Glomerular endothelial cell (primary cell): ENCODE measurements at places on chromosomes 6 and 20.

DNA sequence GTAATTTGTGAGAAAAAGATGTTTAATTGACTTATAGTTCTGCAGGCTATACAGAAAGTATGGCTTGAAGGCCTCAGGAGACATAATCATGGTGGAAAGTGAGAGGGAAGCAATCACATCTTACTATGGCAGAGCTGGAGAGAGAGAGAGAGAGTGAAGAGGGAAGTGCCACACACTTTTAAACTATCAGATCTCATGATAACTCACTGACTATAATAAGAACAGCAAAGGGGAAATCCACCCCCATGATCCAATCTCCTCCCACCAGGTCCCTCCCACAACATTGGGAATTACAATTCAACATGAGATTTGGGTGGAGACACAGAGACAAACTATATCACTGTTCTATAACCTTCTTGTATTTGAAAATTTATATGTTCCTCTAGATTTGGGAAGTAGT, 117.2 kb upstream of the BMP5 start:
- no peak for DNase-seq

DNA sequence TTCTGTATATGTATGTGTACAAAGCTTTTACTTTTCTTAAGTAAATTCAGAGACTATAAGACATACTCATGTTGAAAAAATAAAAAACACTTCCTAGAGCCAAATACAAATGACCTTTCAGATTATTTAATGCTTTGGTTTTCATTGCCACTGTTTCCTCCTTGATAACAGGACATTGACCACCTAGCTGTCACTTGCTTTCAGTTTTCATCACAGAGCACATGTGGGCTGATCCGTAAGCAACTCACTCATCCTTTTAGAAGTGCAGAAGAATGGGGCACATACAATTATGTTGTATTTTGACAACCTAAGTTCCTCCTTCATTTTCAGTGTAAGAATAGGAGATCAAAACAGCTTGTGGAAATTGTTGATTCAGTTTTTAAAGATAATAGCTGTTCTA, 6.2 kb downstream of the ZBTB2 start:
- no peak for DNase-seq

- DNase-seq = no peak
Measured at GRCh38 chr6:41652866-41653652, 14.8 kb downstream of the MDFI start.

DNA sequence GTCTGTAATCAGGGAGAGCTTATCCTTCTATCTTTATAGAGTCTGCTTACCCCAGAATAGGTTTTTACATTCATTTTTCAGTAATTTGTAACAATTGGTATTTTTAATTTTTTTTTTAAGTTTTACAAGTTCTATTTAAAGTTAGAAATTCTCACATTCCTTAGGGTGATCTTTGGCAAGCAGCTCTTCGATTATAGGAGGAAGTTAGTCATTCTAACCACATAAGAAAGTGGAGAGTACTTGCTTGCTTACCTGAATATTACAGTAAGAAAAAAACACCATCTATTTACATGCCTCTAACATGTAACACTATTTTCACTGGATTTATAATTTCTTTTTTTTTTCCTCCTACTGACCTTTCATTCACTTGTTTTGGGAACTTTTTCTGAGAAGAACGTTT, 6.7 kb downstream of the TSHZ2 start:
- no peak for DNase-seq

DNA sequence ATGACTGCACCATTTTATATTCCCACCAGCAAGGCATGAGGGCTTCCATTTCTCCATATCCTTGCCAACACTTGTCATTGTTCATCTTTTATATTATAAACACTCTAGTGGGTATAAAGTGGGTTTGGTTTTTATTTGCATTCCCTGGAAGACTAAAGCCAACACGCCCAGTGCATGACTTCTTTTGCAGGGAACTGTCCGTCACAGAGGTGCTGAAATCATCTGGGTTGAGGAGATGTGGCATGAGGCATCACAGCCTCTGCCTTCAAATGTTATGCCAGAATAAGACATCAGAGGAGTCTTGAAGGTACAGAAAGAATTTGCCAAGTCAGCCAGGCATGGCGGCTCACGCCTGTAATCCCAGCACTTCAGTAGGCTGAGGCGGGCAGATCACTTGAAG, 29.9 kb upstream of the FAM210B start:
- no peak for DNase-seq

GRCh38 chr6:22027040-22027725, 269.7 kb downstream of the PRL start:
- no peak for DNase-seq

DNA sequence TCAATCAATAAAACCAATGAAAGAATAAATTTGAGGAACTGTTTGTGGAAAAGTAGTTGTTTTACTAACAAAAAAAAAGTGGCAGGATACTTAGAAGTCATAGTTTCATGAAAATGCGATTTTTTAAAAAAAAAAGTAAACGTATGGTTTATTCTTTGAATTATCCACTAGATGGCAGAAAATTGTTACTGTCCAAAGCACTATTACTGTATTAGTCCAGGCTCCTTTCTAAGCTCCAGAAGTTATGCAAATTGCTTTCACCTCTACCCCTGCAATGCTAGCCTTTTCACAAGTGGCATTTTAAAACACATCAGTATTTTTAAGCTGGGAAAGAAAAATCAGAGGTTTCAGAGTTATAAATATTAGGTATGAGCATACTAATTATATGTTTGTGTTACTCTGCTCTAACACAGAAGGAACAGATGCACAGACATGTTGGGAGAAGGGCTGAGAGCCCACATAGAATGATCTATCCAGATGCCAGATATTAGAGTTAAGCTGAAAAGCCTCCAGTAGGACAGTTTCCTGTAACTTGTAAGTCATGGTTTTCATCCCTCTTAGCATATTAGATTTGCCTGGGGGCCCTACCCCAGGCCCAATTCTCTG, 63.9 kb downstream of the FHL5 start:
- no peak for DNase-seq

GRCh38 chr20:7692478-7692877, 247.8 kb downstream of the HAO1 start:
- no peak for DNase-seq

- no peak for DNase-seq
Measured at GRCh38 chr6:109373762-109374161, 8.5 kb downstream of the CD164 start.

- no peak for DNase-seq
Measured at GRCh38 chr6:27494987-27495385, 22.1 kb upstream of the ZNF184 start.

- DNase-seq = no peak
Measured at GRCh38 chr6:167495506-167496401, 170.9 kb downstream of the TTLL2 start.

- DNase-seq = no peak
Measured at GRCh38 chr6:105331927-105332326, 71.0 kb downstream of the PREP start.

DNA sequence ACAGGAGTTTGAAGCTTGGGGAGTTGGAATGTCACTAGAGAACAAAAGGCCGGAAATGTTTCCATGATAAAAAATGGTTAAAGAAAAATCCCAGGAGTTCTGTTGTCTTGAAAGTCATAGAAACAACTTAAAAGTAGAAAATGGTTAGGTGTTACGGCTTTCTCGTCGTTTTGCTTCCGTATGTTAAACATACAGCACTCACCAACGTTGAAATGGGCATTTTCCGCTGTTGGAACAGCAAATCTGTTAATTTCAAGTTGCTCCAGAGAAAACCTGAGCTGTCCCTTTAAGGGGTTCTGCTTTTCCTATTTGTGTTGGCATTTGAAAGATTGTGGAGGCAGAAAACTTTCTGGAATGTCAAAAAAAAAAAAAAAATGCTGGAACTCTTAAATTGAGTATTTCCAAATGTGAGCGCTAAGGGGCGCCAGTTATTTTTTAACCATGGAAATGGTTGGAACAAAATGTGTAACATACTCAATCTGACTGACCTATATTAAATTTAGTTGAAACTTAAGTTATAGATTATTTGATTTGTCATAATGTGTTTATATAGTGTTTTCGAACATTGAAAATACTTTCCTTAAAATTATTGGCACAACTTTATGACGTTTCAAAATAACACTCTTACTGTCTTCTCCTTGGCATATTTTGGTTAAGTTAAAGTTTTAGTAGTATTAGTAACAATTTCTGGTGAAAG, 2.2 kb downstream of the QKI start:
- peak; percentile 83 for DNase-seq

- no peak for DNase-seq
Measured at GRCh38 chr6:121531658-121532169, 96.3 kb downstream of the GJA1 start.

DNA sequence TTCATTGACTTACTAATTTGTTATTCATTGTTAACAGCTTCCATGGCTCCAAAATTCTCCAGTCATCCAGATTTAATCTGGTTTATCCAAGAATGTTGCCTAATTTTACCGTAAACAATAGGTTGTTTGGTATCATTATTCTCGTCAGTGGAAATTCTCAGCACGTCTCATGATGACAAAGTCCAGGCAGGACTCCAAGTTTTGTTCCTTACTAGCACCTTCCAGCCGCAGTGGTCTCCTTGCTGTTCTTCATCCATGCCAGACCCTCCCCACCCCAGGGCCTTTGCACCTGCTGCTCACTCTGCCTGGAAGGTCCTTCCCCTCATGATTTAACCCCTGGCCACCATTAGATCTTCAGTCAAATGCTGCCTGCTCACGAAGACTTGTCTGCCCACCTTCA, 48.1 kb upstream of the NAA20 start:
- DNase-seq = no peak

- no peak for DNase-seq
Measured at GRCh38 chr6:75025371-75025770, 180.5 kb downstream of the COL12A1 start.

GRCh38 chr6:7166410-7167293, 58.9 kb downstream of the RREB1 start:
- no peak for DNase-seq

DNA sequence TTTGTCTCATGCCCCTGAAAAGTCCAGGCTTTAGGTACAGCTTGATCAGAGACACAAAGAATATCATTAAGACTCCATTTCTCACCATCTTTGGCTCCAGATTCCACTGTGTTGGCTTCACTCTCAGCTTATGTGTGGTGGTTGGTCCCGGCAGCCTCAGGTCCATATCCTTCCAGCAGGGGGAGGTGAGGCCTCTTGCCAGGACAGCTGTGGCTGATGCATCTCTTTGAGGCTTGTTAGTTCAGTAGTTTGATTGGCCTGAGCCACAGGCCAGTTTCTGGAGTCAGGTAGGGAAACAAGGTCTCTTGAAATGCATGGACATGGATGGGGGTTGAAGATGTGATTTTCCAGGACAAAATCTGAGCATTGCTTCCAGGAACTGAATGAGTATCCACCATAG, 62.4 kb downstream of the JAG1 start:
- no peak for DNase-seq

GRCh38 chr6:169858935-169859351, 107.5 kb downstream of the ERMARD start:
- DNase-seq = no peak

DNA sequence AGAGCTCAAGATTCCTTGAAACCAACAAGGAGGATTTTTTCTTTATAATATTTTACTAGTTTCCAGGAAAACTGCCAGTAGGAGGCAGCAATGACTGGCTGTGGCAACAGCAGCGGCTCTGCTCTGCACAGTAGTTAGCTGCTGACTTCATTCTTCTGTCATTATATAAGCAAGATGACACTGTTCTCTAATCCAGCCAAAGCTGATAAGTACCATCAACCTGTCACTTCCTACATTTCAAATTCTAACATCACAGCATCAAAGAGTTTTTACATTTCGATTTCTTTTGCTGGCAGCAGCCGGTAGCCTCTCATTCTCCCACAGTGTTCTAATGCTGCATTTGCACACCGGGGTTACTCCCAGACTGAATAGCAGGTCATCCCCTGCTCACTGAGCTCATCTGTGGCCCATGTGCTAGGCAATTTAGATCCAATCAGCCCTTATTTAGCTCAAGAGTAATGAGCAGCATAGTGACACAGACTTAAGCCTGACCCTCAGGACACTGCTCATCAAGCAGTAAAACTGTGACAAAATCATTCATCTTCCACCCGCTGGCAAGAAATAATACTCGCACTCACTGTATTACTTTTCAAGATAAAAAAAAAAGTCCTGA, 67.8 kb downstream of the MMS22L start:
- no peak for DNase-seq

- DNase-seq = peak; percentile 54
Measured at GRCh38 chr6:33768644-33769120, 20.2 kb downstream of the LEMD2 start.

DNA sequence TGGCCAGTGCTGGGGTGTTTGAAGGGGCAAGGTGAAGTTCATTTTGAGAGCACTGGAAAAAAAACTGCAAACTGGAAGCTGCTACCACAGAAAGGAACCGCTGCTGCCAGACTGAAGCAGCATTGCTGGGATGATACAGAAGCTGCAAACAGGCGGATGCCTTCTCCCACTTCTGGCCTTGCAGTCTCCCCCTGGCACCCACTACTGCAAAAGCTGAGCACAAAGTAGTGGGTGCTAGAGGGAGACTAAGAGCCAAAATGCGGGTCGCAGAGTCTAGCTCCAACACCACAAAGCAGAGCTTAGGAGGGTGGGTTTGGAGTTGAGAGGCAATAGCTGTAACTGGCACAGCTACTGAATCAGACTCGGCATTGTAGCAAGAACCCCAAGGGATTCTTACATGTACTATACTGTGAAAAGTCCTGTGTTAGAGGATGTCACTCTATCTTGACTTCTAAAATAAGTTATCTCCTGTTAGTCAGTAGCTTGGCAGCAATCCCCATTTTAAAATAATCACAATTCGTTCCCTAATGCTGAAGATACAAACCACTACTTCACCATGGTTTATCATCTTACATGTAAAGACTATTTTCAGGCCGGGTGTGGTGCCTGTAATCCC, 44.0 kb upstream of the COL21A1 start:
- DNase-seq = no peak

DNA sequence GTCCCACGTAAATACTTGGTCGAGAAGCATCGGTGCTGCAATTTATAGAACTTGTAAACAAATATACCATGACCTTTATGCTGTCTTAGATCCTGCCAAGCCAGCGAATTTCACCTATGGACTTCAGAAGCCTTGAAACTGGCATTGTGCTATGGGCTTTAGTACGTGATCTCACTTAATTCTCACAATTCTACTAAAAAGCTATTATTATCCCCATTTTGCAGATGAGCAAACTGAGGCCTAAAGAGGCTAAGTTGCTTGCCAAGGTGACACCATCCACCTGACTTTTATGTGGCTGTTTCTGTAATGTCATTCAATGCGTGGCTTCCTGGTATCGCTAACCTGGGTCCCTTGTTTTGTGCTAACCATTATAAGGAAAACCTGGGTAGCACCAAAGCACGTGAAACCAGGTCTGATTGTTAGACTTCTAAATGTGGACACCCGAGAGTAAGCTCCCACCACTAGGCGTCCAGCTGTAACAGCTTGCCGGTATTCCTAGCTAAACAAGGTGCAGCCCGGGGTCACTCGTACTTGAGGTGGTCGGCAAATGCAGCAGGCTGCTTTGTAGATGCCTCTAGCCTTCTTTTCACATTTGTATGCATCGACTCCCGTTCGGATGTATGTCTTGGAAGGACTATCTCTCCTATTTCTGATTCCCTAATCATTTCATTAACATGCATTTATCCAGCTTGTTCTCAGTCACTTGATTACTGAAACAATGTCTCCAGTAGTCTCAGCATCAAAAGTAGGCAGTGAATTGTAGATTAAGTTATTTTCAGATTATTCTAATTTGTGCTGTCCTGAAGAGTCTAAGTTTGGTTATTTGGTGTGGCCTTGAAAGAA, 1.1 kb downstream of the SYNJ2 start:
- DNase-seq = peak; percentile 34

GRCh38 chr6:98636941-98637340, 197.4 kb upstream of the POU3F2 start:
- no peak for DNase-seq
